Fibroblast of villous mesenchyme (primary cell): ENCODE measurements at places on chromosomes 2 and 18.

GRCh38 chr18:57585855-57586250 lies 649 bp downstream of the FECH start:
- DNase-seq: peak; percentile 2

GRCh38 chr2:145091967-145092366 lies 572.0 kb upstream of the ZEB2 start:
- no peak for DNase-seq

DNA sequence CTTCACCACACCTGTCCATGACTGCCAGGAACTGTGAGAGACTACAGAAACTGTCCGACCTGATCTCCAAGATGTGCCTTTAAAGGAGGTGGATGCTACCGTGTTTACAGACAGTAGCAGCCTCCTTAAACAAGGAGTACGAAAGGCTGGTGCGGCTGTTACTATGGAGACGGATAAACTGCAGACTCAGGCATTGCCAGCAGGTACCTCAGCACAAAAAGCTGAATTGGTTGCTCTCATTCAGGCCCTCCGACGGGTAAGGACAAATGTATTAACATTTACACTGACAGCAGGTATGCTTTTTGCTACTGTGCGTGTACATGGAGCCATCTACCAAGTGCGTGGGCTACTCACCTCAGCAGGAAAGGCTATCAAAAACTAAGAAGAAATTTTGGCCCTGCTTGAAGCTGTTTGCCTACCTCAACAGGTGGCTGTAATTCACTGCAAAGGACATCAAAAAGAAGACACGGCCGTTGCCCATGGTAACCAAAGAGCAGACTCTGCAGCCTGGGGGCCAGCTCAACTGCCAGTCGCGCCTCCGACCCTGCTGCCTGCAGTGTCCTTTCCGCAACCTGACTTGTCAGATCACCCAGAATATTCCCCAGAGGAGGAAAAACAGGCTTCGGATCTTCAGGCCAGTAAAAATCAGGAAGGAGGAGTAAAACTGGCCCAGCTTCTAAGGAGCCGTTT lies 30.9 kb downstream of the SKA1 start:
- no peak for DNase-seq

DNA sequence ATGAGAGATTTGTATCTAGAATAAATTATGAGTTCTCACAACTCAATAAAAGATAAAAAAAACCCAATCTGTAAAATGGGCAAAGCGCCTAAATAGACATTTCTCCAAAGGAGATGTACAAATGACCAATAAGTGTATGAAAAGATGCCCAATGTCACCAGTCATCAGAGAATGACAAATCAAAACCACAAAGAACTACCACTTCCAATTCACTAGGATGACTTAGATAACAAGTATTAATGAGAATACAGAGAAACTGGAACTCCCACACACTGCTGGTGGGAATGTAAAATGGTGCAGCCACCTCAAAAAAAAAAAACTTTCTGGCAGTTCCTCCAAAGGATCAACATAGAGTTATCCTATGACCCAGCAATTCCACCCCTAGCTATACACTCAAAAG lies 17.4 kb upstream of the COL6A3 start:
- DNase-seq: peak; percentile 90

DNA sequence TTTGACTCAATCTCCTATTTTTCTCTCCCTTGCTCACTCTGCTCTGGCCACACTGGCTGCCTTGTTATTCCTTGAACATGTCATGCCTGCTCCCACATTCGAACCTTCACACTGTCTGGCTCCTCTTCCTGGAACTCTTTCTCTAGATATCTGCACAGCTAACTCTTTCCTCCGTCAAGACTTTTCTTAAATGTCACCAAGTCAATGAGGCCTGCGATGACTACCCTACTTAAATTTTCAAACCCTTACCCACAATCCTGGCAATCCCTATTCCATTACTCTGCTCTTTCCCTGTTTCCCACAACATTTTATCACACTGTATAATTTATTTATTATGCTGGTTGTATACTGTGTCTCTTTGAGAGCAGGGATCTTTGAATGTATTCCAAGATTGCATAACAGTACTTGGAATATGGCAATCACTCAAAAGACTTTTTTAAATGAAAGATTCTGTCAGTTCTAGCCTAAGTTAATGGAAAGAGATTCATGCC lies 206.2 kb downstream of the SRBD1 start:
- DNase-seq: peak; percentile 20

DNA sequence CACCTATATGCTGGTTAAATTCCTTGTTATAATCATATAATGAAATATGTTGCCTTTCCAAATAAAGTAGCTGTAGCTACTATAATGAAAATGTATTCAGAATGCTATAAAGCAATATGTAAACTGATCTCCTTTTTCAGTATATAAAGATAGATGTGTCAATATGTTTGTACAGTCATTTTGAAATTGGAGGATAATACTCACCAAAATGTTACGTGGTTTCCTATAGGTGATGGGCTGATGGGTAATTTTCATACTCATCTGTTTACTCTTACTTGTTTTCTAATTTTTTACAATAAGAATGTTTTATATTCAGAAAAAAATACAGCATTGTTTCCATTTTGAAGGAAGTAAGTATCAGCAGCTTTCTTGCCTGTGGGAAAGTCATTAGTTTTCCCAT lies 70.2 kb downstream of the PRKRA start:
- no peak for DNase-seq

DNA sequence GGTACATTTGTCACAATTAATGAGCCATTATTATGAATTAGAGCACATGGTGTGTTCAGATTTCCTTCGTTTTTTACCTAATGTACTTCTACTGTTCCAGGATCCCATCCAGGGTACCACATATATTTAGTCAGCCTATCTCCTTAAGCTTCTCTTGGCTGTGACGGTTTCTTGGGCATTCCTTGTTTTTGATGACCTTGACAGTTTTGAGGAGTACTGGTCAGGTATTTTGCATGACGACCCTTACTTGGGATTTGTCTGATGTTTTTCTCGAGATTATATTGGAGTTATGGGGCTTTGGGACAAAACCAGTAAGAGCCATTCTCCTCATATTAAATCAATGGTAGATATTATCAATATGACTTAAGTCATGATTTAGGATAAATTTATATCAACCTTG lies 10.2 kb upstream of the LRP2 start:
- no peak for DNase-seq

DNA sequence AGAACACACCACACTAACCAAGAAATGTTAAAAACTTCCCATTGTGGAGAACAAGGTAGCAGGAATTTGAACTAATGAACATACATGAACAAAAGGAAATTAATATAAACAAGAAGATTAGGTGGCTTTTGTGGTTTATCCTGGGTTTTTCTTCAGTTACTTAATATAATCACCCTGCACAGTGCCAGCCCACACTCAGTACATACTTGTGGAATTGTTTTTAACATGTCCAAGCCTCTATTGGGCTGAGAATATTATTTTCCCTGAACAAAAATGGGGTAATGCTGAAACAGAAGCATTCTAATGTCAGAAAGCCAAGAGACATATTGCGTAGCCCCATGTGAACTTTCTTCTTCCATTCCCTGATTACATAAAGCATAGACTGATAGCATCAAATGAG lies 202.8 kb downstream of the DNER start:
- no peak for DNase-seq

DNA sequence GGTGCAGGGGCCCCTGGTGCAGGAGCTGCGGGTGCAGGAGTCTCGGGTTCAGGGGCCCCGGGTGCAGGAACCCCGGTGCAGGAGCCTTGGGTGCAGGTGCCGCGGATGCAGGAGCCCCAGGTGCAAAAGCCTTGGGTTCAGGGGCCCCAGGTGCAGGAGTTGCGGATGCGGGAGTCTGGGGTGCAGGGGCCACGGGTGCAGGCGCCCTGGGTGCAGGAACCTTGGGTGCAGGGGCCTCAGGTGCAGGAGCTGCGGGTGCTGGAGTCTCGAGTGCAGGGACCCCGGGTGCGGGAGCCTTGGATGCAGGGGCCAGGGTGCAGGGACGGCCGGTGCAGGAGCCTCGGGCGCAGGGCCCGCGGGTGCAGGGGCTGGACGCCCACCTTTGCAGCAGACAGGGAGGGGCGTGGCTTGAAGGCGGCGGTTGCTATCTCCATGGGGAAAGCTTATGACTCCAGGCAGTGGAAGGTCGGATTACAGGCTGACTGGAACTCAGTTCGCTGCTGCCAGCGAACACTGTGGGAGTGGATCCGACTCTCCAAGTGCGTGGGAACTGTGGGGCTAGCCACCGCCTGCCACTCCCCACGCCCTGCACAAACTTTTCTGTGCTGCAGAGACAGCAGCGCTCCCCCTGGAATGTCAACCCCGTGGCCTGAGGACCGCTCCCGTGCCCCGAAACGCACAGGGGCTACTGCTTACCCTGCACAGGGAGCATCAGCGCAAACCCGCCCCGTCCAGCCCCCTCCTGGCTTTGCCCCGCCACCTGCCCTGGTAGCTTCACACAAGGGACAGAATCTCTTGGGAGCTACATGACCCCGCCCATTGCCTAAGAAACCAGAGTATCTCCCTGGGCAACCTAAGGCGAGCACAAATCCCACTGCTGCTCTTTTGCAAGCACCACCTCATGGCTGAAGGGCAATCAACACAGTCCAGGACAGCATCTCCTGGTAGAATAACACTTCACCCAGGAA lies 40.3 kb downstream of the COPS9 start:
- DNase-seq: no peak

- no peak for DNase-seq
These were observed 115.6 kb downstream of the SEPTIN10 start for GRCh38 chr2:109497911-109498870.

DNA sequence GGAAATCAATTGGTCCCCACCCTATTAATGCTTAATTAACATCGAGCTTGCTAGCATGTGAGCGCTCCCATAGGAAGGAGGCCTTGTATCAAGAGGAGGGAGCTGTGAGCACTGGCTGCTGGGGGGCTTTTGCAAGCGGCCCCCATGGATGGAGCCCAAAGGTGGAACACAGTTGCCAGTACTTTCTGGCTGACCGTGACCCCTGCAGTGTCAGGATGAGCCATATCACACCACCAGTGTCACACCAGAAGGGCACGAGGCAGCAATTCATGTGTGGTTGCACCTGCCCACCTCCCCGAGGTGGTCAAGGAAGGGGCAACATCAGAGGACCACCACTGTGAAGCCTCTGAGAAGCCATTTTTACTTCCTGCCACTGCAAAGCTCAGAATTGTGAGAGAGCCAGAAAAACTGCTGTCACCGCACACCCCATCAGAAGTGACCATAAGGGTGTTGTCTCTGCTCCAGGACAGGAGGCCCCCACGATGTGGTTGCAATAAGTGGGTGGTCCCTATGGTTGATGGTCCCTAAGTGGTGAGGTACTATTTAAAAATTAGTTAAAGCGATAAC lies 99.8 kb upstream of the RAB6C start:
- no peak for DNase-seq

DNA sequence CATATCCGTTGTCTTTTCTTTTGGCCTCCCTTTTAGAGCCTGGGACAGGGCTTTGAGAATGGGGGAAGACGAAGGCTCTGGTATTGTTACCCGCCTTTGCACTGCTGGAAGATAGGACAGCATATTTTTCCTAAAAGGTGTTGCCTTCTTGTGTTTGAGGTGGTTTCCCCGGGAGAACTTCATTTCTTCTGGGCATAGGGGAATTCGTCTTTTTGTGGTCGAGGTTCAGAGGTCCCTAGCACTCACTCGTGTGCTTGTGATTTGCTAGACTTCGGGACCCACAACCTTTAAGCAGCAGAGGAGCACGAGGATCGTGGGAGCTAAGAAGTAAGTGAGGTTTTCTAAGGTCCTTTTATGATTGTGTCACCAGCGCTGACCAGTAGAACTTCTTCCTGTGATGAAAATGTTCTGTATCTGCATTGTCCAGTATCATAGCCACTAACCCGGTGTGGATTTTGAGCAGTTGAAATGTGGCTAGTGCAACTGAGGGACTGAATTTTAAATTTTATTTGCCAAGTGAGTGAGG lies 611 bp downstream of the ZNF512 start:
- peak; percentile 45 for DNase-seq

DNA sequence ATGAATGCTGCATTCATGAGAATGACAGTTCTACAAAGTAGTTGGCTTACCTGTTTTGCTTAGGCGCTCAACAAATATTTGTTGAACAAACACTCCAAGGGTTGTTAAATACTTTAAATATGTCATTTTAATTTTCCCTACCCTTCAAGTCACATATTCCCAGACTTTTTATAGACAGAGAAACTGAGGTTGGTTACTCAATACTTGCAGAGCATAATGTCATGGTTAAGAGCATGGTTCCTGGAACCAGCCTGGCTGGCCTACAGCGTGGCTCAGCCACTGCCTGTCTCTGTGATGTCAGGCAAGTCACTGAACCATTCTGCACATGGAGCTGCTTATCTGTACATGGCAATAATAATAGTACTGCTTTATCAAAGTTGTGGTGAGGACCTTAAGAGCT lies 120.0 kb upstream of the STK17B start:
- no peak for DNase-seq

GRCh38 chr2:105005181-105005951 lies 32.5 kb upstream of the MRPS9 start:
- peak; percentile 17 for DNase-seq

DNA sequence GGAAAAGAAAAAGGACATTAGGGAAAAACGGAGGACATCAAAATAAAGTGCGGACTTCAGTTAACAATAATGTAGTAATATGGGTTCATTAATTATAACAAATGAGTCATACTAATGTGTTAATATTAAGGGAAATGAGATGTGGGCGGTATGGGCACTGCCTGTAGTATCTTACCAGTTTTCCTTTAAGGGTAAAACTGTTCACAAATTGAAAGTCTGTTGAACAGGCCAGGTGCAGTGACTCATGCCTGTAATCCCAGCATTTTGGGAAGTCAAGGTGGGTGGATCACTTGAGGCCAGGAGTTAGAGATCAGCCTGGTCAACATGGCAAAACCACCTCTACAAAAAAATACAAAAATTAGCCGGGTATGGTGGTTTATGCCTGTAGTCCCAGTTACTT lies 56.8 kb upstream of the PMAIP1 start:
- no peak for DNase-seq

DNA sequence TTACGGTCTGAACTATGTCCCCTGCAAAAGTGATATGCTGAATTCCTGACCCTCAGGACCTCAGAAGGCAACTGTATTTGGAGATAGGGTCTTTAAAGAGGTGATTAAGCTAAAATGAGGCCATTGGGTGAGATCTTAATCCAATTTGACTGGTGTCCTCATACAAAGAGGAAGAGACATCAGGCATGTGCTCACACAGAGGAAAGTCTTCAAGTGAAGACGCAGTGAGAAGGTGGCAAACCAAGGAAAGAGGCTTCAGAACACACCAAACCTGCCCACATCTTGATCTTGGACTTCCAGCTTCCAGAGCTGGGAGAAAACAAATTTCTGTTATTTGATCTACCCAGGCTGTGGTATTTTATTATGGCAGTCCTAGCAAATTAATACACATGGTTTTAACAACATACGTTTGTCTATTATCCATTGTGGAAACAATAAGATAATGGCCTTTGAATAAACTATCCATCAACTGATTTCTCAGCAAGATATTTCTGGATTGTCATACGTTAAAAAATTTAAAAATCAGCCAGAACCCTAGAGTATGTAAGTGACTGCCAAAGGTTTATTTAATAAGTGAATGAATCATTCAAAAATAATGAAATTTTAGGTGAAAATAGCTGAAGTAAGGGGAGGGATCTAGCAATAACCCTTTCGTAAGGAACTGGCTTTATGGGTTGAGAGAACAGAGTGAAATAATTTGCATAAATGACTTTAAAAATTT lies 6.5 kb downstream of the WIPF1 start:
- no peak for DNase-seq
